IMR-90 (cell line): ENCODE measurements at places on chromosomes 11 and 22. TPM values are rescaled to one million over a fixed set of nuclear protein-coding genes. Genes with fewer than 3 reads are reported as not detected.

Gene GP1BB
- 0.18 and 0.28 TPM in 2 replicates for total RNA-seq

DNA sequence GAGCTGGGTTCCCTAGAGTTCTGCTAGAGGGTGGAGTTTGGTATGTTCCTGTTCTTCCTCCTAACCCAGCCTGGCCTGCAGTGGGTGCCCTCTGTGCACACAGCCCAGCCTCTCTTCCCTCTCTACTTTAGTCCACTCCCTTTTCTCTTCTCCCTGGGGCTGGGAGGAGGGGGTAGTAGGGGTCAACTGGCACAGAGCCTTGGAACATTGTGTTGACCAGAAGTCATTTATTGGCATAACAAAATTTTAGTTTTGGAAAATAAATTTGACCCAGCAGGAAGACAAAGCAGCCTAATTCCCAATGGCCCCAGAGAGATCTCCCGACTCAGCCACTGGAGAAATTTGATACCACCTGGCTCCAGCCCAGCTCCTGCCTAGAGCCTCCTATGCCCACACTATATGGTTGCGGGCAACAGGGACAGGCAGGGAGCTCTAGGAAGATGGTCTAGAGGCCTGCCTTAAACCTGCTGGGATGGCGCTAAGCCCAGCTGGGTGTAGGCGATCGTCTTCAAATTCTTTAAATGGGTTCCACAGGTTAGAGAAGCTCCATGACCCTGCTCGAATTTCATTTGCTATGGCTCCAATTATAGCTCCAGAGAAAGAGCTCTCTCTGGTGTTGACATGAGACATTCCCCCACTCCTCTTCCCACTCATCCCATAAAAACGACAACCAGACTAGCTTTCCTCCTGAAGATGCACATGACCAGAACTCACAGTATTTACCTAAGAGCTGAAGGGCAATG is 9.9 kb downstream of the PCSK7 start:
- peak; percentile 72 for DNase-seq

DNA sequence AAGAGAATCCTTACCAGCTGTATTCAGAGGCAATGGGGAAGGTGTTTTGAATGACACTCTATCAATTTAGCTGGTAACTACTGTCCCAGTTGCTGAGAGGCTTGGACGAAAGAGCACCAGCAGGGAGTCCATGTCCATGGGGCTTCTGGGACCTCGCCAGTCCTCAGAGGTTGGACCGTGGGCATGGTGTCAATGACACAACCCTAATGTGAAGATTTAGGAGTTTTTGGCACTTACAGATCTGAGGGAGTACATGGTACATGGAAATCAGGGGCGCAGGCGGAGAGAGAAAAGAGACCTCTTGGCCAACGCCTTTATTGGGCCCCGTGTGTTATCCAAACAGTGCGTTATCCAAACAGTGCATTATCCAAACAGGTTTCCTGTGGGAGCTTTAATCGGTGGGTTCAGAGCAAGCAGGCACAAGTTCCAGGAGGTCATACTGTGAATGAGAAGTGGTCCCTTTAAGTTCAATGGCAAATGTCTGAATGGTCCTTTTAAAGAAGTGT is 169.1 kb upstream of the B3GAT1 start:
- DNase-seq: no peak

GRCh38 chr11:58506935-58507334 is 970 bp downstream of the OR5B21 start:
- no peak for DNase-seq

DNA sequence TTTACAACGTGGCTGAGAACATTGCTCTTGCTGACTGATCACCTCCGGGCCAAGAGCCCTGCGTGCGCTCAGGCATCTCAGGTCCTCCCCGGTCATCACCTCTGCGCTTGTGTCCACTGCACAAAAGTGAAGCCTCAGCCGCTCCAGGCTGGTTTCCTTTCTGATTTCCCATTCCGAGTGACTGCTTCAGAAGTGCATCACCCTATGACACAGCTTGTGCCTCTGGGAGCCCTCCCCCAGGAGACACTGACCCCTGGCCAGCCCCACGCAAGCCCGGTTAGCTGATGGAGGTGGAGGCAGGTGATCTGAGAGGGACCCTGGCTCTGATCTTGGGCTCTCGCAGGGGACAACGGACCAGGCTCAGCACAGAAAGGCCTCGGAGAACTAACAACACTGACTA is 38.3 kb upstream of the GNB1L start:
- DNase-seq: peak; percentile 33

GRCh38 chr11:47087801-47088200 is 88.9 kb downstream of the ARFGAP2 start:
- DNase-seq: no peak

DNA sequence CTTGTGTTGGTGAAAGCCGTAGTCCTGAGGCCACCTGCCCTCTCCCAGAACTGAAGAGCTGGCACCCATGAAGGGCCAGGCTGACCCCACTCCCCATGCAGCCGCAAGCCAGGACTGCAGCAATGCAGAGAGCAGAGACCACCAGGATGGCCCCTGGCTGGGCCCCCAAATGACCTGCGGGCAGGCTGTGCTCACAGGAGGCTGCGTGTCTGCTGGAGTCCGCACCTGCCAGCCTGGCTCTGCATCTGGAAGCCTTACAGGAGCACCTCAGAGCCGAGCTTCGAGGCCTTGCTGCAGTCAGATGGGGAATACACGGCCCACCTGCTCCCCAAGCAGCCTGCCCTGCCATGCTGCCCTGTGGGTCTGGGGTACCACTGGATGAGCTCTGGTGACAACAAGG is 1336.8 kb downstream of the TBC1D22A start:
- no peak for DNase-seq
